Neural crest cell (in vitro differentiated cells): ENCODE measurements at places on chromosomes 5 and 9. TPM values are rescaled to one million over a fixed set of nuclear protein-coding genes. Genes with fewer than 3 reads are reported as not detected.

NR6A1 gene
- 60.7 and 63.7 TPM in 2 replicates for total RNA-seq

DRD1 gene
- not detected in 2 replicates for total RNA-seq

DNA sequence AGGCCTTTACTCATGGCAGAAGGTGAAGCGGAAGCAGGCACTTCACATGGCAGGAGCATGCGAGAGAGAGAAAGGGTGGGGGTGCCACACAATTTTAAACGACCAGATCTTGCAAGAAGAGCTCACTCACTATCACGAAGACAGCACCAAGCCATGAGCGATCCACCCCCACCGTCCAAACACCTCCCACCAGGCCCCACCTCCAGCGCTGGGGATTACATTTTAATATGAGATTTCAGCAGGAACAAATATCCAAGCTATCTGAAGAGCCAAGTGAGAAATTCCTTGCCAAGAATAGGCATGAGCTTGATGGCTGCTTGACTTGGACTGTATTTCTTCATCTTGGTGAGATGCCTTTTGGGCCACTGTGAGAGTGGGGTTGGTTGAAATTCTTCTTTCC is 88.0 kb downstream of the PDZD2 start:
- no peak for DNase-seq
- H3K4me3 ChIP-seq, result no peak overlapping the region
- H3K4me1 ChIP-seq, result no peaks in the 10 kb centered on the region
- no peak overlapping the region for H3K27ac ChIP-seq
- no peaks in the 10 kb centered on the region for H3K36me3 ChIP-seq

DNA sequence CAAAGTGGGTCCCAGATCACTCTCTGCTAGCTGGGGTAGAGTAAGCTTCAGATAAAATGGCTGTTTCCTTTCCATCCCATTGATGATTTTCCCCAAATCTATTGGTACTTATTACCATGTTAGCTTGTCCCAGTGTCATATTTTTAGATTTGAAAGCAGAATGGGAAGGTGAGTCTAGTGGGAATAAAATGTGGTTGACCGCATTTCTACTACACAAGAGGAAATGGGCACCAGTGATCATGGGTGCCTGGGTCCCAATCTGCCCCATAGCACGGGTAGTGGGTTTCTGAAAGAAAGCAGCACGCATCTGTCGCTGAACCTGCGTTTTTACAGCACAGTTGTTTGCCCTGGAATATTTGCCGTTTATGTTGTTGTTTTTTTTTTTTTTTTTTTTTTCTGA is 20.1 kb downstream of the DAPK1 start:
- no peak overlapping the region for H3K27ac ChIP-seq
- peaks cover 34% of the 10 kb centered on the region for H3K4me1 ChIP-seq
- DNase-seq, result no peak

DNA sequence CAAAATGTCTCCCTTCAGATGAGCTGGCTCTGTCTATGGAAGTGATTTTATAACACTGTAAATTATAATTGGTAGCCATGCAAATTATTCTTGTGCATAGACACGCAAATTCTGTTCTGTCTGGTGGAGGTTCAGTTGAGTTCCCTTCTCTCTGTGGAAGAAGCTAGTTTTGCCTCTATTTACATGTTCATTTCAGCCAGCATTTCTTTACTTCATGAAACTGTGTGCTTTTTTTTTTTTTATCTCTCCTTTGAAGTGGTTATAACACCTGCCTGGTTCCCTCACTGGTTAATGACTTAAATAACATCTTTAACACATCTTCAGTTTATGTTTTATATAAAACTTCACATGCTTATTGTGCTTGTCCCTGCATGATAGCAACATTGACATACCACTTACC is 149.4 kb upstream of the FBXL7 start:
- no peaks in the 10 kb centered on the region for H3K27me3 ChIP-seq
- no peak overlapping the region for H3K27ac ChIP-seq
- no peaks in the 10 kb centered on the region for H3K36me3 ChIP-seq
- DNase-seq, result no peak
- H3K4me1 ChIP-seq, result peaks cover 5% of the 10 kb centered on the region

GRCh38 chr9:113267911-113268566 is 7.3 kb downstream of the CDC26 start:
- no peaks in the 10 kb centered on the region for H3K4me1 ChIP-seq
- H3K27me3 ChIP-seq, result no peaks in the 10 kb centered on the region
- no peak for DNase-seq
- H3K36me3 ChIP-seq, result peaks cover 11% of the 10 kb centered on the region
- no peak overlapping the region for H3K27ac ChIP-seq

DNA sequence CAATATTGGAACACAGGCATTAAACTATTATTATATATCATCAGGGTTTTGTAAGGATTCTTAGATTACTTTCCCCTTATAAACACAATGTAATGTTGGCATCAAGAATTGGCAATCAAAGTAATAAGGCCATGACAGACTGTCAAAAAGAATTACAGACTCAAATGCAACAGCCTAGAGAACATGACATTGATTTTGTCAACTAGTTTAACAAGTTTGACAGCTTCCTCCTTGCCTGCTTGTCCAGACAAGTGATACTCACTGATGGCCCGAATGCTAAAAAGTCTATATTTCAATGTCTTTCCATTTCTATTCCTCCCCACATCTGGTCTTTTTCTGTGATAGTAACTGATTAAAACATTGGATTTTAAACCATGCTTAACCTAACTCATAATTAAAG is 6.4 kb upstream of the ANKRD31 start:
- no peaks in the 10 kb centered on the region for H3K4me1 ChIP-seq
- no peak for DNase-seq
- no peak overlapping the region for H3K4me3 ChIP-seq
- no peaks in the 10 kb centered on the region for H3K36me3 ChIP-seq
- no peaks in the 10 kb centered on the region for H3K27me3 ChIP-seq

DNA sequence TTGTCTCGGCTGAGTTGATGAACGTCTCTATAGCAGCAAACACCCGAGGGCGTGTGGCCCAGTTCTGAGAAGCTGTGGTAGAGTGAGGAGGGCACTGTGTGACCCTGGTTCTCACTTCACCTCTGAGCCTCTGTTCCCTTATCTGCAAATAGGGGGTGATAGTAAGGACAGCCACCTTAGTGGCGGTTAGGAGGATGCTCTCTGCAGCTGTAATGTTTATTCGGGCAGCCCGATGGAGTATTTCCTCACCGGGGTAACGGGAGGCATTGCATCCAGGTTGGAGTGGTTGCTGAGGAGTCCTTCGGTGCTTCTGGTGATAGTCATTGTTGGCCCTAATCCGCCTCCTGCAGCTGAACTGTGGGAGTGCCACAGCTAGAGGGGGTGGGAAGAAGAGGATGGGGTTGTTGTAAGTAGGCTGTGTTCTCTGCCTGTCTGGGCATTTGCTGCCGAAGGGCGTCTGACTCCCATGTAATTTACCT is 13.9 kb downstream of the PRRC2B start:
- H3K27me3 ChIP-seq, result no peaks in the 10 kb centered on the region
- DNase-seq, result no peak
- H3K4me1 ChIP-seq, result peaks cover 73% of the 10 kb centered on the region

GRCh38 chr5:18745042-18745987 is 1111.1 kb downstream of the TAF11L14 start:
- no peak overlapping the region for H3K4me3 ChIP-seq
- H3K36me3 ChIP-seq, result no peaks in the 10 kb centered on the region
- H3K4me1 ChIP-seq, result no peaks in the 10 kb centered on the region
- no peak for DNase-seq
- H3K27me3 ChIP-seq, result no peaks in the 10 kb centered on the region
